ENCODE measurements at places on chromosomes 7 and 10. TPM values are rescaled to one million over a fixed set of nuclear protein-coding genes. Genes with fewer than 3 reads are reported as not detected.

Gene CH25H
- polyA plus RNA-seq: 0.18 TPM

Gene GDF2
- 0.21 TPM for polyA plus RNA-seq

Gene ASB15
- not detected for polyA plus RNA-seq

Gene SDHAF3
- polyA plus RNA-seq: 30.3 TPM

Gene CALY
- not detected for polyA plus RNA-seq

Gene AMZ1
- polyA plus RNA-seq: 0.50 TPM

Gene KLF14
- polyA plus RNA-seq: 0.13 TPM

Gene HDAC9
- 8.4 TPM for polyA plus RNA-seq

Gene STK31
- 1.6 TPM for polyA plus RNA-seq

Gene PRDX3
- polyA plus RNA-seq: 204 TPM

Gene GOT1
- 32.5 TPM for polyA plus RNA-seq

Gene TDRD1
- 0.50 TPM for polyA plus RNA-seq

Gene TCF7L2
- 54.9 TPM for polyA plus RNA-seq

Gene OR13A1
- polyA plus RNA-seq: 0.06 TPM
